HFF-Myc (cell line): ENCODE measurements at places on chromosomes 4 and X.

GRCh38 chr4:40656201-40656863, 26.7 kb upstream of the RBM47 start:
- no peak for DNase-seq

DNA sequence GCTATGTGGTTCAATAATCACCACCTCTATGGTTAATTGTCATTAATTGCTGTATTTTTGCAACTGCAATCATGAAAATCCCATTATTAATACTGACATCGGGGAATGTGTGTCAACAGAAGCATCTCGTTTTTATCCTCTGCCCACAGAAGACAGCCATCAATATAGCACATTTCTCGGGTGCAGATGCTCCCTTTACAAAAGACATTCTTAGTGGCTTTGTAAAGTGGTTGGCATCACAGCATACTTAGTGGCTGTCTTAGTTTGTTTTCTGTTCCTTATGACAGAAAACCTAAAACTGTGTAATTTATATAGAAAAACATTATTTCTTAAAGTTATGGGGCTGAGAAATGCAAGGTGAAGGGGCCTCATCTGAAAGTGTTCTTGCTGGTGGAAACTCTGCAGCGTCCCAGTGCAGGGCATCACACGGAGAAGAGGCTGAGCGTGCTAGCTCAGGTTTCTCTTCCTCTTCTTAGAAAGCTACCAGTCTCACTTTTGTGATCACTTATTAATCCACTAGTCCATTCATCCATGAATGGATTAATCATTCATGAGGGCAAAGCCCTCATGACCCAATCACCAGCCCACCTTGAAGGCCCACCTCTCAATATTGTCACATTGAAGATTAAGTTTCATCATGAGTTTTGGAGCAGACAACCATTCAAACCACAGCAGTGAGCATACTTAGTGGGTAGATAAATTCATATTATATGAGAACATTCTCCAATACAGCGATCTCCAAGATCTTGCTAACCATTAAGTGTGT, 1067.7 kb upstream of the PABPC4L start:
- DNase-seq, result no peak

DNA sequence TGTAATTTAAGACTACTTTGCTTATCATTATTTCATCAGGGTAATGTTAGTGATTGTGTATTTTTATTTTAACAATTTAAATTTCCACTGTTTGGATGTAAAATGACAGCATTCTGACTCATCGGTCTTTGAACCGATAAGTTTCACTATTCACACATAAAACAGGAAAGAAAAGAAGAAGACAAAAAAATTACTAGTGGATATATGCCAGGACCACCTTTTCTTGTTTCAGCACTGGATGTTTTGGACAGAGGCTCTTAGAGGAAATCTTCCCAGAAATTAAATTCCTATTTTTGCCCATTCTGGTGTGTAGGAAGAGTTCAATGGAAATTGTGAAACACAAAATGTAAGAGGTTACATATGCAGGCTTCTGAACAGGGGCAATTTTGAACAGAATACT, 57.4 kb downstream of the VEGFC start:
- no peak for DNase-seq

- DNase-seq, result peak; percentile 49
These were observed 390.1 kb downstream of the ANKRD50 start for GRCh38 chr4:124322234-124323065.

GRCh38 chrX:74422576-74423288, 1.4 kb downstream of the SLC16A2 start:
- DNase-seq, result no peak

- DNase-seq, result no peak
These were observed 197.3 kb downstream of the OR13H1 start for GRCh38 chrX:131741103-131741581.

DNA sequence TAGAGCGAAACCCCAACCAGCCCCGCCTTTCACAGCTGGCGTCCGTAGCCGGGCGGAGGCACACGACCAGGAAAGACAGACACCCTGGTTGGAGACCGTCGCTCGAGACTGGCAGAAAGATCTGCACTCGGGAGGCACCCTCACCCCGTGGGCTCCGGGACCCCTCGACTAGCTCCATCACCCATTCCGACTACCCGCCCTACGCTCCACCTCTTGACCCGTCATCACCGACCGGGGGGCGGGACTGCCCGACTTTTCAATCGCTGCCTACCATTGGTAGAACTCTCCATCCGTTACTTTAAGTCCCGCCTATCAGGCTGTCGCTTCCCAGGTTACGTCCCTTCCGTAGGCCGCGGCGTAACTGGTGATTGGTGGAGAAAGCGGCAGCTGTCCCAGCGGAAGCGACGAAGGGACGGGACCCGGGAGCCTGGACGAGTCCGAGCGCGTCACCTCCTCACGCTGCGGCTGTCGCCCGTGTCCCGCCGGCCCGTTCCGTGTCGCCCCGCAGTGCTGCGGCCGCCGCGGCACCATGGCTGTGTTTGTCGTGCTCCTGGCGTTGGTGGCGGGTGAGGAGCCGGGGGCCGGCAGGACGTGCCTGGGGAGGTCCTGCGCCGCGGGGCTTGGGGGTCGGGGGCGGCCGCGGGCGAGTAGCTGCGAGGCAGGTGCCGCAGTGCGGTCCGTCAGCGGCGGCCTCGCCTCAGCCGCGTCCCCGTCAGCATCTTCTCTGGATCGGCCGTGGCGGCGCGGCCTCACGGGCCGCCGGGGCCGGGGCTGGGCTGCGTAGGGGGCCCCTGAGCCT, at the start of gene ATP6AP2:
ATP6AP2 (plus strand) TSS at position 434 of the 799 bp plus-strand sequence; CDS start at position 530, 96 bp downstream.
- peak; percentile 83 for DNase-seq

- no peak for DNase-seq
These were observed 41.4 kb upstream of the CXCL13 start for GRCh38 chr4:77564231-77564630.

DNA sequence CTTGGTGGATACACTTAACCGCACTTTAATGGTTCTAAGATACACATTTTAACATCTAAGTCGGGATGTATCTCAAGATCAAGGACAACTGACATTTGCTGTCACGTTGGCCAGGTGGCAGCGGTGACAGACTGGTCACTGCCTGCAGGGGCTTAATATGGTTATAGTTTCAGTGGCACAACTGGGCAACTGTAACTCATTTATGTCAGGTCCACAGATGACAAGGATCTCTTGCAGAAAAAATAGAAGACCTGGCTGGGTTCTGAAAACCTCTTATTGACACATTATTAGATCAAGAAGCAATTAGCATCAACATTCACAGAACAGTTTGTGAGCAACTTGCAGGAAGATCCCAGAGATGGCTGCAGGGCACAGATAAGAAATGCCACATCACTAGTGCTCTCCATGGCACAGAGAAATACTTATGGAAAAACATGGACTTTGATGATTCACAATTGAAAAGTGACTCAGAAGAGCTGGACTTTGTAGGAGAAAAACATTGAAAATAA, 99.6 kb upstream of the SORBS2 start:
- DNase-seq, result no peak

DNA sequence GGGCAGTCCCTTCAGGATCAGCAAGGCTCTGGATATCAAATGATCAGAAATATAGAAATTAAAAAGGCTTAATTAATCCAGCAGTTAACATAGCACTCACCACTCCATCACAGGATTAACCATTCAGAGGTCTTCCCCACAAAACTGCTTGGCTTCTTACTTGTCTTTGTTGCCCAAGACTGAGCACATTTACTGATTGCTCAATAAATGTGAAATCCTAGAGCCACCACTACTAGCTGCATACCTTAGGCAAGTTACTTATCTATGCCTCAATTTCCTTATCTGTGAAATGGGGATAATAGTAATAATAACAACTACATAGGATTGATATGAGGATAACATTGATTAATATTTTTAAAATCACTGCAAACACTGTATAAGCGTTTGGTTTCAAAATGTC, 124.2 kb downstream of the ARHGAP6 start:
- no peak for DNase-seq

DNA sequence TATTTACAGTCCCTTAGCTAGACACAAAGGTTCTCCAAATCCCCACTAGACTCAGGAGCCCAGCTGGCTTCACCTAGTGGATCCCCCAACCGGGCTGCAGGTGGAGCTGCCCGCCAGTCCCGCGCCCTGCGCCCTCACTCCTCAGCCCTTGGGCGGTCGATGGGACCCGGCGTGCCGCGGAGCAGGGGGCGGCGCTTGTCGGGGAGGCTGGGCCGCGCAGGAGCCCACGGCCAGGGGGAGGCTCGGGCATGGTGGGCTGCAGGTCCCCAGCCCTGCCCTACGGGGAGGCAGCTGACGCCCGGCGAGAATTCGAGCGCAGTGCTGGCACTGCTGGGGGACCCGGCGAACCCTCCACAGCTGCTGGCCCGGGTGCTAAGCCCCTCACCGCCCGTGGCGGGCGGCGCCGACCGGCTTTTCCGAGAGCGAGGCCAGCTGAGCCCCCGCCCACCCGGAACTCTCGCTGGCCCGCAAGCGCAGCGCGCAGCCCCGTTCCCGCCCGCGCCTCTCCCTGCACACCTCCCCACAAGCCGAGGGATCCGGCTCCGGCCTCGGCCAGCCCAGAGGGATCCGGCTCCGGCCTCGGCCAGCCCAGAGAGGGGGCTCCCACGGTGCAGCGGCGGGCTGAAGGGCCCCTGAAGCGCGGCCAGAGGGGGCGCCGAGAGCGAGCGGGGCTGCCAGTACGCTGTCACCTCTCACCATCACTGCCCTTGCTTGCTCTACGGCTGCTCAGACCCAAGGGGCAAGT, 39.4 kb downstream of the WFS1 start:
- no peak for DNase-seq

- no peak for DNase-seq
These were observed 51.5 kb upstream of the ETNPPL start for GRCh38 chr4:108814326-108814725.

DNA sequence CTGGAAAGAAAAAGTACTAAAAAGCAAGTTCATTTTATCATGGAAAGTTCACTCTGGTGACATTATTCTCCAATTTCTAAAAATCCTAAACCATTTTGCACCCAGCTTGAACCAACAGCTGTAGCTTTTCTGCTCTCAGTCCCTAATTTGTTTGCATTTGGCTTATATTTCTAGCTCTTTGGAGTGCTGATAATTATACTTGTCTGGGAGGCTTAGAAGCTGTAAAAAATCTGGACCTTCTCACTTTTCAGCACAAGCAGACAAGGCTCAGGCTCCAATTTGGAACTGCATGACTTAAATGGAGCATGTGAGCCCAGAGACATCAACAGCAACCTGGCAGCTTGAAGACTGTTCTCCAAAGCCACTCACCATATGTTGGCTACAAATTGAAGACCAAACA, 170.9 kb upstream of the PCDH18 start:
- no peak for DNase-seq

GRCh38 chrX:9151772-9152307, 117.9 kb upstream of the FAM9B start:
- DNase-seq, result no peak

- no peak for DNase-seq
These were observed 961.2 kb downstream of the RPA4 start for GRCh38 chrX:97844943-97845342.

- no peak for DNase-seq
These were observed 11.9 kb downstream of the COPS4 start for GRCh38 chr4:83046693-83047473.

DNA sequence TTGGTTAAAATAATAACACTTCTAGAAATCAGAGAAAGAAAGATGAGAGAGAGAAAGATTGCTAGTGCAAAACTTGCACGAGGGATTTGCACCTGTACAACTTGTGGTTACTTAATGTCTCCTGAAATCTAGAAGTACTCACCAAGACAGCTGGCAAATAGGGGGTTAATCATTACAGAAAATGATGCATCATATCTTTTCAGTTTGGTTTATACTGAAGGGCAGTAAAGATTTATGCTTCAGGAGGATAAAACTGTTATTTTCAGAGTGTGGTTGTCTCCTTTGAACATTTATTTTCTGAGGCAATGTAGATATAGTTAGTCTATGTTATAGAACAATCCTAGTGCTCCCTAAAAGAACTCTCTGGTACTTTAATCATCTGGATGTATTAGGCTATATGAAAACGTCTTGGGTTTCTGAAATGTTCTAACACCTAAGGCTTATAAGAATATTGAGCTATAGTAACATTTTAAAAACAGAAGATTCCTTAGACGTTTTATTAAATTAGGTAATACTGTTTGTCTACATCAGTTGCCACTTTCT, 13.3 kb downstream of the ATOH1 start:
- DNase-seq, result no peak

DNA sequence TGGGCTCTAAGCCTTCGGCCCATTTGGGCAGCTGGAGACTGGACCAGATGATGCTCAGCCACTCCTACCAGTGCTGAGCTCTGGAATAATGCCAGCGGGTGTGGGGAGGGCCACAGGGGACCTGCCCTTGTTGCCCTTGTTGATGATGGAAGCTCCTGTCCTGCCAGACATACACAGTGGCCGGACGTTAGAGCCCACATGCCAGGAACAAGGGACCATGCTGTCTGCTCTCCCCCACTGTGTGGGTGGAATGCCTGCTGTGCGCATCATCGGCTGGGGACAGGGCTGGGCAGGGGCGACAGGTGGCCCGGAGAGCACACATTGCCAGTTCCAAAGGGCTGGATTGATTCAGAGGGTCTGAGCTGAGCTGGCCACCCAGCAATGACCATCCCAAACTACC, 2.0 kb downstream of the ABLIM2 start:
- DNase-seq, result no peak

GRCh38 chr4:48329976-48330375, 11.4 kb upstream of the SLAIN2 start:
- peak; percentile 32 for DNase-seq

DNA sequence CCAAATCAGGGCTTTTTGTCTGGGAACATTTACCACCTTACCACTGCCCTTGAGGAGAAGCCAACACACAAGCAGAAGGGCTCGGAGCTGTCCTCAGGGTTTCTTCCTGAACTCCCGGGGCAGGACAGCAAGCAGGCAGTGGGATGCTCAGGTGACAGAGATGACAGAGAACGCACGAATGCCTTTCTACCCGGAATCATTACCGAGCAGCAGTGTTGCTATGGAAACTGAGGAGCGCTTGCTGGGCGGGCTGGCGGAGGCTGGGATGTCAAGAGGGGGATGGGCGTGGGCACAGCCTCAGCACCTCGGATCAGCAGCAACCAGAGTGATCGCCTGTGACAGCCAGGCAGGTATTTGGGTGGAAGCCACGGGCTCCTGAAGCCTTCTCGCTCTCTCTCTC, 17.8 kb downstream of the SSR4 start:
- no peak for DNase-seq

GRCh38 chr4:59647011-59647410, 1553.1 kb upstream of the ADGRL3 start:
- no peak for DNase-seq

DNA sequence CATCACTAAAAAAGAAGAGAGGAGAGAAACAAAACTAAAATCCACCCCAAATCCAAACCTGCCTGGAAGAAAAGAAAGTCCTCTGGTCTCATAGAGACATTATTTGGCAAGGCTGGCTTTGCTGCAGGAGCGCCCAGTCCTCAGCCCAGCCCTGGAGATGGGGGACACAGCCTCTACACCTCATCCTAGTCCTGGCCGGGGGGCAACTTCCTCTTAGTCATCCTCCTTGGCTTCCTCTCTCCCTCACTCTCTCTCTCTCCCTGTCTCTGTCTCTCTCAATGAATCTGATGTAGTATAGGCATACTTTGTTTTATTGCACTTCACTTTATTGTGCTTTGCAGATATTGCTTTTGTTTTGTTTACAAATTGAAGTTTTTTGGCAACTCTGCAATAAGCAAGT, 55.8 kb upstream of the MAGEB10 start:
- no peak for DNase-seq

- no peak for DNase-seq
These were observed 806.3 kb downstream of the STIM2 start for GRCh38 chr4:27666943-27667342.

- DNase-seq, result no peak
These were observed 72.3 kb upstream of the ZNF518B start for GRCh38 chr4:10529291-10530136.
